NCI-H2081 treated with DMSO at 0.1 percent for 48 hours (cell line): ENCODE measurements at places on chromosomes 1 and 21.

DNA sequence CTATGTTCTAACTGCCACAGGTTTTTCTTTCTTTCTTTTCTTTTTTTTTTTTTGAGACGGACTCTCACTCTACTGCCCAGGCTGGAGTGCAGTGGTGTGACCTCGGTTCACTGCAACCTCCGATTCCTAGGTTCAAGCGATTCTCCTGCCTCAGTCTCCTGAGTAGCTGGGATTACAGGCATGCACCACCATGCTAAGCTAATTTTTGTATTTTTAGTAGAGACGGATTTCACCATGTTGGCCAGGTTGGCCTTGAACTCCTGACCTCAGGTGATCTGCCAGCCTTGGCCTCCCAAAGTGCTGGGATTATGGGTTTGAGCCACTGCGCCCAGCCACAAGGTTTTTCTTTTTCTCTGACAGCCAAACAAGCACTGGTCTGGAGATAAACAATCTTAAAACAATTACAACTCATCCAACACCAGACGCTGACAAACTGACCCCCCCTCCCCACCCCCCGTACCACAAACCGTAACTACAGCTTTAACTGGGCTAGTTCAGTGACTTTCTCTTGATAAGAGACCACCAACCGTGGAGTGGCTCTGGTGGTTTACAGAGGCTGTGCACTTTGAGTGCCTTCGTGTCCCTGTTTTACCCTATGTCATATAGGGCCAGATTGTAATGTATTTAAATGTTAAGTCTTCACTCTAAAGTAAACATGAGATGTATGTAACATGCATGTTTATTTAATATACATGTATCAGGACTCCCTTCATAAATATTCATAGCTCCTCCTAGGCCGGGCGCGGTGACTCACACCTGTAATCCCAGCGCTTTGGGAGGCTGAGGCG is 19.5 kb upstream of the PUM1 start:
- DNase-seq: no peak

DNA sequence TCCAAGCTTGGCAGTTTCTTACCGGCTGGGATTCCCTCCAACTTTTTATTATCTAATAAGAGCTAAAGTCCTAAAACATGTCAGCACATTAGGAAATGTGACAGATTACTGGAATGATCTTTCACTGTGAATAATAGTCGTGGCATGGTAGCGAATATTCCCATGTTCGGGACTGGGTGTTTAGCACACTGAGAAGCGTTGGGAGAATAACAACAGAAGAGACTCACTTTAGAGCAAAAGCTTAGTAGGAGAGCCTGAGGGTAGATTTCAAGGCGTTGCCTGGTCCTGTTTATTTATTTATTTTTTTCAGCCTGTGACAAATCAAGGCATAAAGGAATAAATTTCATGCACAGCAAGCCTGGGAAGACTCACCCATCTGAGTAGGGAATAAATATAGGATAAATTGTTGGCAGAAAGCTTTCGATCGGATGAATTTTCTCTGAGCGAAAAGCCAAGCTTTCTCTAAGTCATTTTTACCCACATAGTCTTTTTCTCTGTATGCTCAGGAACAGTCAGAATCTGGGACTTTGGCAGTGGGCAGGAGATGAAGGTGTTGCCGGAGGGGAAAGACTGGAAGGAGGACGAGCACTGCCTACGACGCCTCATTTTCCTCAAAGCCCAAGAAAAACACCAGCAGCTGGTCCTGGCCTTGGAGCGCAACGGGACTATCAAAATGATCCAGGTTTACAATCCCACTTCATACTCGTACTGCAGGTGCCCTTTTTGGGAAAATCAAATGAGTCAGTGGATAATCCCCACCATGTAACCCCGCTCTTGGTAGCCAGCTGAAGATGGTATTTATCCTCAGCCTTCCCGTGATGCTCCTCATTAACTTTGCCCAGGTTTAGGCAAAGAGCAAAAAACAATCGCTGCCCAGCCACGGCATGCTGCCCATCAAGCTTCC is 97.2 kb downstream of the WDR64 start:
- no peak for DNase-seq

DNA sequence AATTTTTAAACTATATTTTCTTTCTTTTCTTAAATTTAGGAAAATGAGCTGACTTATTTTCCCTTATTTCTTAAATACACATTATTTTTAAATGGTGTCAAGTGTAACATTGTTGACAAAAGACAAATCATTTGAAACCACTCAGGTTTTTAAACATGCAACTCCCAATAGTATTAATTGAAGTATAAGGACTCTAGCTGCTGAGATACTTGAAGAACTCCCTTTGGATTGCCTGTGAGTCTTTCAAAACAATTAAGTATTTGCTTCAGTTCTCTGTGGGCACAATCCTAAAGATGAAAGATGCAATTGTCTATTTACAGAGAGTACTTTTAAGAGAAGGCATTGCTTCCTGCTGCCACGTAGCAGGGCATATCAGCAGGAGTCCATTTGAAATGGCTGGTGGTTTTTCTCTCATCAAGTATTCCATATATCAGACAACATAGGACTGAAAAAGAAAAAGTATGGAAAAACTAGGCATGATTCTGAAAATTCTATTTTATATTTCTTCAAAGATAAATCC is 373.4 kb downstream of the NEGR1 start:
- no peak for DNase-seq

DNA sequence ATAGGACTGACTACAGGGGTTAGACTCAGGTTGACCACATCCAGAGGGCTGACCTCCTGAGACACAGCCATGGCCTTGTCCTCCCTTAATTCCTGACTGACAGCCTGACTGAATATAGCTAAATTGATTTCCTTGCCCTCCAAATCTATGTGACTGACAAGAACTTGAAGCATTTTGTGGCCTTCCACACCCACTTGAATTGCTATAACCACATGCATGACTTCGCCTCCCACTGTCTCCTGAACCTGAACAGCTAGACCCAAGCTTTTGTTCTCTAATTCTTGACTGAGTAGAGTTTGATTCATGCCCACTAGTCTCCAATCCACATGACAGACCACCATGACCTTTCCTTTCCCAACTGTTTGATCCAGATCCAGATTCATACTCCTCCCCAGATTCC is 3.1 kb downstream of the FLG2 start:
- DNase-seq: no peak

- no peak for DNase-seq
Observed at GRCh38 chr1:157289424-157290105, 151.4 kb upstream of the ETV3 start.

GRCh38 chr1:230326971-230327891 is 98.9 kb downstream of the PGBD5 start:
- DNase-seq: no peak

DNA sequence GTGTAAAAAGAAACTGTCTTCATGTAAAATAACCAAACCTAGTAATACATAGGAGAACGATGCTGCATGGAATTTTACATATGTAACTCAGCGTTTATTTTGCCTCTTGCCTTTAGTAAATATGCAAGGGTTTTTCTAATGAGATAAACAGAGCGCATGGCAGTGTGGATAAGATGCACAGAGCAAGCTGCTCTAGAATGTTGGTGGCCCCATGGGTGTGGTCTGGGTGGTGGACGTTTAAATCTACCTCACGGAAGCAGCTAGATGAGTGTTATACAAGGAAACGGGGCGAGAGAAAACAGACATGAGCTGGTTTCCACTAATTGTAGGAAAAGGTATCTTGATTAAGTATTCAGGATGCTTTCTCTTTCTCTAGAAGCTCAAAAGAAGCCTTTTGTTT is 205.9 kb downstream of the DSCAM start:
- no peak for DNase-seq

DNA sequence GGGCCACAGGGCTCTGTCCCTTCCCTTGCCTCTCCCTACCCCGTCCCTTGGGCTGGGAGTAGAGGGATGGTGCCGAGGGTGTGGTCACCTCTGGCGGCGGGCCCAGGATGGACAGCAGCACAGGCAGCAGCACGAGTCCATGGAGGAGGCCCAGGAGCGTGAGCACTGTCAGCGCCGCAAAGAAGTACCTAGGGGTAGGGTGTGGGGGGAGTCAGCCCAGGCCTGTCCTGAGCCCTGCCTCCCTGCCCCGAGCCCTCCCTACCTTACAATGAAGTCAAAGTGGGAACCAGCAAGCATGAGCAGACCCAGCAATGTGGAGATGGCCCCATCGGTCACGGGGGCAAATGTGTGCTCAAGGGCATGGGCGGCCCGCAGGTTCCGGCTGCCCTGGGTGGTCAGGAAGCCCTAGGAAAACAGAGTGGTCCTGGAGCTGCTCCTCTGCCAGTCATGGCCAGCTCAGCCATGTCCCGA is 14.7 kb downstream of the BTBD19 start:
- DNase-seq: no peak

- no peak for DNase-seq
Observed at GRCh38 chr1:25875154-25875855, at the start of gene PAQR7. PAQR7 (minus strand) TSS chr1:25875708; CDS start chr1:25863839, 11,869 bp downstream.

DNA sequence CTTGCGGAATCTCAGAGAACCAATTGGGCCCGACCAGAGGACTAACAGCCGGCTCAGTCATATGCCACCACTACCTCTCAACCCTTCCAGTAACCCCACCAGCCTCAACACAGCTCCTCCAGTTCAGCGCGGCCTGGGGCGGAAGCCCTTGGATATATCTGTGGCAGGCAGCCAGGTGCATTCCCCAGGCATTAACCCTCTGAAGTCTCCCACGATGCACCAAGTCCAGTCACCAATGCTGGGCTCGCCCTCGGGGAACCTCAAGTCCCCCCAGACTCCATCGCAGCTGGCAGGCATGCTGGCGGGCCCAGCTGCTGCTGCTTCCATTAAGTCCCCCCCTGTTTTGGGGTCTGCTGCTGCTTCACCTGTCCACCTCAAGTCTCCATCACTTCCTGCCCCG is 49.8 kb downstream of the ACP6 start:
- DNase-seq: no peak

DNA sequence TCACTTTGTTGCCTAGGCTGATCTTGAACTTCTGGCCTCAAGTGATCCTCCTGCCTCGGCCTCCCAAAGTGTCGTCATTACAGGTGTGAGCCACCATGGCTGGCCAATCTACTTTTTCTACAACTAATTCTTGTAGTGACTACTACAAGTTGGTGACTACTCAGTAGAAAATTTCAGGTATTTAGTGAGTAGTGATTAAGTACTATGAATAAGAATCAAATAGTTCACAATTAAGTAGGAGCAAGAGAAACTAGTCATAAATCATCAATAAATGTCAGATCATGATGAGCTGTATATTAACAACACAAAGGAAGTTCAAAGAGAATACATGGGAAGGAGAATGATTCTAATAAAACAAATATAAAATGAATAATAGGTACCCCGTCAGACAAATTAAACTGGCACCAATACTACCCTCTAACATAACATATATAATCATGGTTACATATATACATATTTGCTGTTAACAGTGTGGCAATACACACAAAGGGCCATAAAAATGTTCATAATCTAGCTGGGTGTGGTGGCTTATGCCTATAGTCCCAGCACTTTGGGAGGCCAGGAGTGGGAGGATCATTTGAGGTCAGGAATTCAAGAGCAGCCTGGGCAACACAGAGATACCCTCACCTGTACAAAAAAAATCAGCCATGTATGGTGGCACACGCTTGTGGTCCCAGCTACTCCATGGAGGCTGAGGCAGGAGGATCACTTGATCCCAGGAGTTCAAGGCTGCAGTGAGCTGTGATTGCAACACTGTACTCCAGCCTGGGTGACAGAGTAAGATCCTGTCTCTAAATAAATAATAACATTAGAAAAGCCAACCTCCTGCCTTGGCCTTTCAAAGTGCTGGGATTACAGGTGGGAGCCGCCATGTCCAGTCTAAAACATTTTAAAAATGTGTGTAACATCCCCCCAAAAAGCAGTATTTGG is 19.1 kb downstream of the YY1AP1 start:
- DNase-seq: no peak

DNA sequence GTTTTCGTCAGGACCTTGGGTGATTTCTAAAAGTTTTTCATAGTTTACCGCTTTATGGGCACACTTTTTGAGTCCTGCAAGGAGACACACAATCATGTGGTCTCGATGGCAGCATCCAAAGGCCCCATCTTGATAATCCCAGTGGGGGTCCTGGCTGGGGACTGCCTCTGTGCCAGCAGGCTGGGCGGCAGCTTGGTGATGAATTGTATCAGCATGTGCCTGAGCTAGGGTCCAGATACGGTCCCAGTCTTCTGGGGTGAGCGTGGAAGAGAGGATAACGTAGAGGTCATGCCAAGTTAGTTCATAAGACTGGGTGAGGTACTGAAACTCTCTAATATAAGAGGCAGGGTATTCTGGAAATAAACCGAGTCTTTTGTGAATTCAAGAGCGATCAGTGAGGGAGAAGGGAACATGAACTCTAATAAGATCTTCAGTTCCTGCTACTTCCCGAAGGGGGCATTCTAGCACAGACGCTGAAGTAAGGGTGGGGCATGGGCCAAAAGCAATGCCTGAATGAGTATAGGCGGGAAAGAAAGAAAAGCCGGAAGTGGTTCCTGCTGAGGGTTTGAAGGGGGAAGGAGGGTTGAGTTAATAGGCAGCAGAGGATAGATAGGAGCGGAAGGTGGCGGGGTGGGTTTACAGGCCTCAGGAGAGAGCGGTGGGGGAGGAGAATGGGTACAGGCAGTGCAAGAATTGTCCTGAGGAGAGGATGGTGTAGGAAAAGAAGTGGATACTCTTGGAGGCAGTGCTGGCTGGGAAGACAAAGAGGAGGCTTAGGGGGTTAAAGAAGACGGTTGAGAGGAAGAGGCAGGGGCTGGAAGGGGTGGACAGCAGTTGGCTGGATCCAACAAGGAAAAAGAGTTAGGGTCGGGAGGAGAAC is 1.6 kb downstream of the ERVH48-1 start:
- DNase-seq: peak; percentile 63

- DNase-seq: no peak
Observed at GRCh38 chr1:189141056-189141455, 1336.6 kb downstream of the BRINP3 start.

DNA sequence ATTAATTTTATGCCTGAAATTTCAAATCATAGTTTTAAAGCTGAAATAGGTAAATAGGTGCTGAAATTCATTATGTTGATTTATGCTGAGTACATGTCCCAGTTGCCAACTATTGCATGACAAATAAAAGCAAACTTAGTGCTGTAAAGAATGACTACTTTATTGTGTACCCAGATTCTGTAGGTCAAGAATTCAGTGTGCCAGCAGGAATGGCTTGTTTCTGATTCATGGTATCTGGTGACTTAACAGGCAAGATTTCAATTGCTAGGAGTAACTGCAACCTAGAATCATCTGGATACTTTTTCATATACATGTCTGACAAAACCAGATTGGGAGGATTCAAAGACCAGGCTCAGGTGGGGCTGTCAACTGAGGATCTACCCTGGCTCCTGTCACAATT is 678.4 kb upstream of the ADAMTS5 start:
- DNase-seq: no peak

DNA sequence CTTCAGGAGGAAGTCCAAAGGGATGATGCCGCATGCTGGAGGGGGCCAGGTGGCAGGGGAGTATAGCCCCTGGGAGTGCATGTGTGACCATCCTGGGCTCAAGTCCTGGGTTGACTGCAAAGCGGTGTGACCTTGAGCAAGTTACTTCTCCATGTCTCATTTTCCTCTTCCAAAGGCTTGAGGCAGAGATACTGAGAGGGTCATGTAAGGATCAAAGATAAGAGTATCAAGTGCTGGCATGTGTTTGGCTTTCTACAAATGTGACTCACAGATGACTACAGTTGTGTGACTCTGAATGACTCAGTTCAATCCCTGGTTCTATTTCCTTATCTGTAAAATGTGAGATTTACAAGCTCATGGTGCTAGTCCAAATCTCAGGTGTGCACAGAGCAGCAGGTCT is 26.1 kb downstream of the PROK1 start:
- DNase-seq: no peak

- no peak for DNase-seq
Observed at GRCh38 chr1:173020138-173020750, 30.5 kb downstream of the TNFSF18 start.

GRCh38 chr1:244383278-244383884 is 68.3 kb downstream of the ADSS2 start:
- DNase-seq: no peak

- no peak for DNase-seq
Observed at GRCh38 chr1:175095978-175096607, 28.5 kb downstream of the TNN start.
